HCEC 1CT (cell line): ENCODE measurements at places on chromosomes 11 and 22.

DNA sequence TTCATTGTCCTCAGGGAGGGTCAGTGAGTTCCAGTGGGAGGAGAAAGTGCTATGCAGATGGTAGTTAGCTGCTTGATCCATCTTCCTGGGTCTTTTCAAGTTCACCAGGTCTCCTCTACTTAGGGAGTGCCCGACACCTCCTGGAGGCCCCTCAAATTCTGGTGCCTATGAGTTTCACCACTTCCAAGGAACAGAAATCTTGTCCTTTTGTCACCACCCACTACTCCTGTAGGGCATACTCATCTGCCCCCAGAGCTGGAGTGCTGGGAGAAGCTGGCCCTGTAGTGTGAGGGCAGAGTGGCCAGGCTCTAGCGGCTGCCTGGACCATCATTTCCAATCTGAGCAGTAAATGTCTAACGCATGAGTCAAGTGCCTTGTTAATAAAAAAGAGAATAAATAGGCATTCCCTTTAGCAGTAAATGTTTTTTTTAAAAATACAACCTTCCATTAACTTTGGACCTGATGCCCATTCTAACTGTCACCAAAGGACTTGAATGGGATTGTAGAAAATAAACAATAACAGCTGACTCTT is 12.5 kb downstream of the IRAG1 start:
- no peak for DNase-seq

- no peak for DNase-seq
These were observed 33.3 kb downstream of the KIAA1671 start for GRCh38 chr22:24985826-24986214.

DNA sequence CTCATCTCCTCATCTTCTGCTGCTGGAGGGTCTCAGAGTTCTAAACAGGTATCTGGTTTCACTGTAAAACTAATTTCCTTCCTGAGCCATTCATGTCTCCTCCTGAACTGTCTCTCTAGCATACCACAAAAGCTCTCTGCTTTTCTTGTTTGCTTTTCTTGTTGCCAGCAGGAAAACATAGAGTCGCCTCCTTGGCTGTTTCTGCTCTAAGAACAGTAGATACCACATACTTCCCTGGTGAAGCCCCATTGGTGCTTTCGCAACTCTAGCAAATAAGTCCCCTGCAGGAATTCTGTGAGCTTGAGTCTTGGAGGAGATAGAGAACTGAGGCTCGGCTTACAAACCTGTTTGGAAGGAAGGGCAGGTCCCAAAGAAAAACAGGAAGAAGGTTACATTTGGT is 7.0 kb downstream of the DIXDC1 start:
- DNase-seq = peak; percentile 74

GRCh38 chr11:70627219-70627618 is 228.9 kb downstream of the CTTN start:
- no peak for DNase-seq

DNA sequence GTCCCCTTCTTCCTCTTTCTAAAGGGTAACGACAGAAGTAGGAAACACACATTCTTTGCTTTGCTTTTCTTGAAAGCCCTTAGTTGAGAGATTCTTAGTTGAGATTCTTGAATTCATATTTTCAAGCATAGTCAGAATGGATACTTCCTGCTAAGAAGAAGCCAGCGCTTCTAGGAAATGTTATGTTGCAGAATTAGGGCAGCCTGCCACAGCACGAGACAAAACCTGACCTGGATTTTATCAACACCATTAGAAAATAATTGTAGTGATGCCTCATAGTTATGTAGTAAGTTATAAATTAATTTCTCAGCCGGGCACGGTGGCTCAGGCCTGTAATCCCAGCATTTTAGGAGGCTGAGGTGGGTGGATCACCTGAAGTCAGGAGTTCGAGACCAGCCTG is 37.9 kb upstream of the NUP160 start:
- DNase-seq = peak; percentile 49

GRCh38 chr11:24386546-24387397 is 110.1 kb upstream of the LUZP2 start:
- peak; percentile 39 for DNase-seq

DNA sequence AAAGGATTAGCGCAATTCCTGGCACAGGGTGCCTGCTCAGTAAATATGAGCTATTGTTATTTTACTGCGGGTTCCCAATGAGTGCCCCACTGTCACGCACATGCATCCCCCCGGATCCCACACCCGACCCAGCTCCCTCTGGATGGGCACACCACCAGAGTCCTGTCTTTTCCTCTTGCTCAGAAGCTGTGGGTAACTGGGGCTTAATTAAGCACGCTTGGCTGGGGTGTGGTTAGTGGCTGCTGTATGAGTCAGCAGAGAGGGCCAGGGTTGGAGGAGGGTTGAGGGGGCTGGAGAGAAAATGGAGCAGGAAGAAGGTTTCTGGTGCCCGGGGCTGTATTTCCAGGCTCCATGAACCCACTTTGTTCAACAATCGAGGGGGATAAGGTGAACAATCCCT is 30.3 kb upstream of the NECTIN1 start:
- peak; percentile 22 for DNase-seq

- DNase-seq = no peak
These were observed 10.3 kb upstream of the THOC5 start for GRCh38 chr22:29563652-29564460.

- peak; percentile 85 for DNase-seq
These were observed 23.4 kb downstream of the PANX1 start for GRCh38 chr11:94151903-94152677.

DNA sequence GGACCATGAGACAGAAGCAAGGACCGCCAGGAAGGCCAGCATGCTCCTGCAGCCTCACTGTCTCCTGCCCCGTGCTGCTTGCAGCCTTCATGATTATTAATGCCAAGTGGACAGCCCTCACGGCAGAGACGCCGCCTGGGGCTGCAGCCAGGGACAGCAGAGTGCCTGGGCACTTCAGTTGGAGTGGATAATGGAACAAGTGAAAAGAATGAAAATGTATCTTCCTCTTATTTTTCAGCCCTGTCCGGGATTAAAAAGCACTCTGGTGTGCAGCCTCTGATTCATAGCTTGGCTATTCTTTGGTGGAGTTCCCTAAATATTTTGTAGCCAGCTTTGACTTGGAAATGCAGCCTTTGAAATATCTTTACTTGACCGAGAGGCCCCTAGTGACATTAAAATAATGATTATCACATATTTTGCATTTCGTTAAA is 1404.2 kb downstream of the BRD1 start:
- DNase-seq = no peak

DNA sequence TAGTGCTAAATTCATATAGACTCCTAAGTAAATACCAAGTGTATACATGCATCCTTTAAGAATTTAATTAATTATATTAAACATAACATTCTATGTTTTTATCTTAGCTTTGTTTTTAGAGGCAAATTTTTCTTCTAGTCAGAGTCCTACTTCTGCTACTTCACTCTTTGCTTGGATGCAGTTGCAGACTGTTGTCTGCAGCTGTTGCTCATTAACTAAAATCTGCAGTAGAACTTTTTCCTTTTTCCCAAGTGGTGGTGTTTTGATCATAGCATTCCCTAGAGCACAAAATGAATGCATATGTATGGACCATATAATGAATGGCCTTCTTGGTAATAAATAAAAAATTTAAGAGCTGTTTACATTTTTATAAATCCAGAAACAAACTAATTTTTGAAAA is 198.3 kb downstream of the CASP12 start:
- no peak for DNase-seq

DNA sequence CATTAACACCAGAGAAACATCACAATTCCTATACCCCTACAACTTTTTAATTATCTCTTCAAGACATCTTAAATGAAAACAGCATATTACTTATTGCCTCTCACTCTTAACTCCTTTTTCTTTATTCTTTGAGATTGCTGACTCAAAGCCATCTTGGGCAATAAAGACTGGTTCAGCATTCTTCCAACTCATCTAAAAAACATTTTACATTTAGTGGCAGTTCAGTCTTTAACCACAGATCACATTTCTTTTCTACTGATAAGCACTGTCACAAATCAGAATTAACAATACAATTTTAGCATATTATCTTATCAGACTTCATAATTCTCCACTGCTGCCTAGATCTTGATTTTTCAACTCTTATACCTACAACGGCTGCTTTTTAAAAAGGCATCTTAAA is 34.0 kb downstream of the SIK3 start:
- peak; percentile 61 for DNase-seq

GRCh38 chr11:127195501-127196120 is 195.0 kb upstream of the KIRREL3 start:
- DNase-seq = no peak

DNA sequence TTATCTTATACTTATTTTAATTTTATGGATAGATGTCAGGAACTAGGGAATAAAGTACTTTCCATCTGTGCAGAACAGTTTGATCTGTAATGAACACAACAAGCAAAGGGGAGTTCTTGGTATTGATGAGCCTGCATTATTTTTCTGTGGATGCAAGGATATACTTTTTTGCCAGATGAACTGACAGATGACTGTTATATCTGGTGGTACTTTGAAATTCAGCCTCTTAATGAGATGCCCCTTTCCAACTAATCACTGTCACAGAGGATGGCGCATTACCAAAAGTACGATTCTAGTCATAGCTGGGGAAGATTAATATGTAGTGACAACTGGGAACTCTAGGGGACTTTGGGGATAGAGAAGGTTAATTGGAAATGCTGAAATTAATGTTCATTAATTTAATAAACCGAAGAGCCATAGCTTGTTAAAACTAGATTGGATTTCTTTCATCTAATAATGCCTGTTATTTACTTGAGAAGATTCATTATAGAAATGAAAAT is 603.4 kb upstream of the CNTN5 start:
- no peak for DNase-seq

DNA sequence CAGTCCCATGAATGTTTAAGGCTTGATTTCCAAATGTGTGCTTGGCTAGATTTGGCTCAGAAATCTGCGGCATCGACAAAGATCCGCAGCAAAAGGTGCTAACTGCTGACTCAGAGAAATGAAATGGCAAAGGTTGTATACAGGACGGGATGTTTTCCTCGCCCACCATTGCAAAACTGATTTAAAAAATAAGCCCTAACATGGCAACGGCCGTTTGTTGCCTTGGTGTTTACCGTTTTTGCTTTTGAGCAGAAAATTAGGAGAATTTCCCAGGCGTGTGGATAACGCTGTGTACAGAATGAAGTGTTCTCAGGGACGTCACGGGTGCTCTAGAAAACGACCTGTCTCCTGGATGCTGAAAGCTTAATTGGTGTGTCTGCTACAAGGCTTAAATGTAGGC is 70.2 kb downstream of the ARHGAP8 start:
- DNase-seq = no peak

DNA sequence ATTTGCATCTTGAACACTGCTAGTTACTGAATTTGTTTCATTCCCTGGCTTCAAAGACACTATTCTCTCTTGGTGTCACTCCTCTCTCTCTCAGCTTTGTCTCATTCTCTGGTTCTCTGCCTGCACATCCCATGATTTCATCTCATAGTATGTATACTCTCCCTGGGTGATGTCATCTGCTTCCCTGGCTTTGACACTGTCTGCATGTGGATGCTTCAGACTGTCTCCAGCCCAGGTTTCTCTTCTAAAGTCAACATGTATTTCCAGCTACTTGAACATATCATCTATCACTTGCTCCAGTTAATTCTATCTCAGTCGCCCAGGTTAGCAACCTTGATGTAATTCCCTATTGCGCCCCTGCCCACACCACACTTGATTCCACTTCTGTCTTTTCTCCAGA is 9.3 kb upstream of the ACAT1 start:
- no peak for DNase-seq

DNA sequence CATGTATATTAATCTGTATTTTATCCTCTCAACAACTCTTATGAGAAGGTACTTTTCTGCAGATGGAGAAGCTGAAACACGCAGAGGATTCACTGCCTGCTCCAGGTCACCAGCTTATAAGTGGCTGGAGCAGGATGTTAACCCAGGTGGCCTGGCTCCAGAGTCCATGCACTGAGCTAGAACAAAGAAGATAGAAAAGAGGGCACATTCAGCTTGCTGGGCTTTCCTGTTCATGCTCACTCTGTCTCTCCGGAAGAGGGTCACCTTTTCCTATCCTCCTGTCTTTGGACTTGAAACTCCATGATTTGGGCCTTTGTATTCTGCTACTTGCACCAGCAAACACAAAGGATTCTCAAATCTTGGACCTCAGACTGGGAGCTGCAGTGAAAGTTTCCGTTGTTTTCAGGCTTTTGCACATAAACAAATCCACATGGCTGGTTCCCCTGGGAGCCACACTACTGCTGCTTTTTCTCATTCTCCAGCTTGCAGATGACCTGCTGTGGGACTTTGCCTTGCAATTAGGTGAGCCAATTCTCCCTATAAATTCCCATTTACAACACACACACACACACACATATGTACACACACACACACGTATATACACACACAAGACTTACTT is 117.3 kb upstream of the GRK3 start:
- DNase-seq = no peak

GRCh38 chr22:37534445-37534844 is 15.2 kb upstream of the CARD10 start:
- no peak for DNase-seq

- DNase-seq = no peak
These were observed 2.0 kb upstream of the PPFIA1 start for GRCh38 chr11:70268526-70268925.

GRCh38 chr11:43934601-43935423 is 7.6 kb upstream of the C11orf96 start:
- no peak for DNase-seq

GRCh38 chr11:77113382-77114088 is 10.9 kb downstream of the OMP start:
- DNase-seq = peak; percentile 37

DNA sequence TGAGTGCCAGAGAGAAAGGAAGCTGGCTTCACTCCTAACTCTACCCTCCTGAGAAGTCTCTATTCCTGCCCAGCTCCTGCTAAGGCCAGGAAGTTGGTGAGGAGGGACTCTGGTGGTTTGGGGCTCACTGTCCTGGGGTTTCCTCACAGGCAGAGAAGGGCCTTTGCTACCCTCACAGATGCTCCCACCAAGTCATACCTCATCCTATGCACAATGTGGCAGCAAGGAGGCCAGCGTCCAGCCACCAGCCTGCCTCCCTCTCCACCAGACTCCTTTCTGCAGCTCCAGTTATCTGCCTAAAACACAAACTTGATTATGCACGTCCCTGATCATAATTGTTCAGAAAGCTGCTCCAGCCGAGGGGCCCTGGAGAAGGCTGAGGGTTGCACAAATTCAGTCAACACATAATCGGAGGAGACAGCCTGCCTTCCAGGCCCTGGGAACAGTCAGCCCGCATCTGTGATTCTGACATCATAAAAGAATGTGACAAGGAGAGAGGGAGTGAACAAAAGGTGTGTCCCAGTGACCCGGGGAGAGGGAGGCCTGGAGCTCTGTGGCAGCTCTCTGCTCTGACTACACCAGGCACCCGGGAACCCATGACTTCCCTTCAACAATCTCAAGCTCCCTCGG is 28.8 kb downstream of the DKK3 start:
- peak; percentile 46 for DNase-seq

DNA sequence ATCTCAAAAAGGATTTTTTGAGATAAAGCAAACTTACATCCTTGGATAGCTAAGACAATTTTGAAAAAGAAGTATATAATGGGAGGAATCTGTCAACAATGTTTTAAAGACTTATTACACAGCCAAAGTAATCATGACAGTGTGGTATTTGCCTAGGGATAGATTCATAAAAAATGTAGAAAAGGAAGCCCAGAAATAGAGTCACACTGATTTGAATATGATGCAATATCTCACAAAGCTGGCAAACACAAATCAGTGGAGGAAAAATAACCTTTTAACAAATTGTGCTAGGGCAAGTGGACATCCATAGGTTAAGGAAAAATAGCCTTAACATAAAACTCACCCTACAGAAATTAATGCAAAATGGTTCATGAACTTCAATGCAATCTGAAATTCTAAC is 6.0 kb downstream of the XKR3 start:
- DNase-seq = no peak

- DNase-seq = peak; percentile 20
These were observed 53.1 kb downstream of the KIF18A start for GRCh38 chr11:28054821-28055220.

- DNase-seq = no peak
These were observed 46.7 kb upstream of the PARVA start for GRCh38 chr11:12330485-12331231.
